Activated naive CD4-positive, alpha-beta T cell (primary cell): ENCODE measurements at places on chromosomes 13 and 19.

DNA sequence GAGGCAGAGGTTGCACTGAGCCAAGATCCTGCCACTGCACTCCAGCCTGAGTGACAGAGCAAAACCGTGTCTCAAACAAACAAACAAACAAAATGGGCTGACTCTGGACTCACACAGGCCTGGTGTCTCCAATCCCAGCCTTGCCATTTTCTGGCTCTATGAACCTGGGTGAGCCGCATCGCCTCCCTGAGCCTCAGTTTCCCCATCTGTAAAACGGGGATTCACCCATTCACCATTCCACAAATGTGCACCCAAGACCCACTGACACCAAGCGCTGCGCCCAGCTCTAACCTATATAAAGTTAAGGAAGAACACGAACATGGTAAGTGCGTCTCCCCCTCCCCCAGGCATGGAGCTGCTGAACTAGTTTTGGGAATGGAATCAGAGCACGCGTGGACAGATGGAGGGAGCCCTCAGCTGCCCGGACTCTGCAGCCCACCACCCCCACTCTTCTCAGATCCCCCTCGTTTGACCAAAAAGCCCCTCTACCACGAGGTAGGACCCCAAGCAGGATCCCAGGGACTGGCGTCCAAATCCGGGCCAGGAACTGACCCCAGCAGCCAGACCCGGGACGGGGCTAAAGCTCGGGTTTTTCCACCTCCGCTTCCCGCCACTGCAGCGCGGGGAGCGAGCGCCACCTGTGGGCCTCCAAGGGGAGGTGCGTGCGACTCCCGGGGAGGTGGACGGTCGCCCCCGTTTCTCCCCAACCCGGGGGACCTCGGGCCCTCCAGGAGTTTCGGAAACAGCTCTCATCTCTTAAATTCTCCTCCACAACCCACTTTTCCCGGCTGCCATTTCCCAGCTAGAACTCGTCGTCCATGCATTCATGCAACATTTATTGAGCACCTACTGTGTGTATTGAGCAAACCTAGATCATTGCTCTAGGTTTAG is 33.0 kb upstream of the ADGRE5 start:
- DNase-seq, result peak; percentile 49

- DNase-seq, result no peak
These were observed 5.1 kb downstream of the RGCC start for GRCh38 chr13:41462427-41462826.

GRCh38 chr13:40402931-40403431 is 263.5 kb downstream of the FOXO1 start:
- DNase-seq, result no peak

- no peak for DNase-seq
These were observed 285.6 kb downstream of the MTUS2 start for GRCh38 chr13:29105779-29106178.

DNA sequence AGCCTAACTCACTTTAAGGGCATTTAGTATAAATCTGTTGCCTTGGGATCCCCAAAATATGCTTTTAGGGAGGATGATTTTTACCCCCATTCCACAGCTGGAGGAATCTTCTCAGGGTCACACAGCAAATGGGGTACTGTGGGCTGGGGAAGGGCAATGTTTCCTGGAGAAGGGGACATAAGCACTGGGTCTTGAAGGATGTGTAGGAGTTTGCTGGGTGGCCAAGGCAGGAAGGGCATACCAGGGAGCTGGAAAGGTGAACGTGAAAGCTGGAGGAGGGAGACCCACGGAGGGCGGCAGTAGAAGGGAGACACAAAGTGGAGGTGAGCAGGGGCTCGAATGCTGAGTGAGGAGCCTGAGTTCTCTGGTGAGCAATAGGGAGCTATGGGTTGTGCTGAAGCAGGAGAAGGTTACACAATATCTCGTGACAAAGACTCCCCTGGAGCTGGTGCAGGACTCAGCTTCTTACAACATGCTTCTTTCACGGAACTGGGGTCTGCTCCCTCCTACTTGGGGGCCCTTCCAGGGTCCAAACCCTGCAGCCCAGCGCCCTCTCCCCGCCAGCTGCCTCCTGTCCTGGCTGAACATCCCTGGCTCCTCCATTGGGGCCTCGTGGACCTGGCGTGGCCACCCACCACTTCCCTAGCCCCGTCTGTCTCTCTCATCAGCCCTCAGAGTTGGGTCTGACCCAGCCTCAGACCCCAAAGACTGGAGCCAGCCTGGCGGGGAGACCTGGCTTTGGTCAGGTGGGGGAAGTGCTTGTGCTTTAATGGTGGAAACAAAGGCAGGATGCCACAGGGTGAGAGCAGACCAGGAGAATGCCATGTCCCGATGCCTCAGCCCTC is 11.1 kb downstream of the CILP2 start:
- no peak for DNase-seq

- DNase-seq, result no peak
These were observed 28.9 kb downstream of the SOX21 start for GRCh38 chr13:94683409-94683808.

DNA sequence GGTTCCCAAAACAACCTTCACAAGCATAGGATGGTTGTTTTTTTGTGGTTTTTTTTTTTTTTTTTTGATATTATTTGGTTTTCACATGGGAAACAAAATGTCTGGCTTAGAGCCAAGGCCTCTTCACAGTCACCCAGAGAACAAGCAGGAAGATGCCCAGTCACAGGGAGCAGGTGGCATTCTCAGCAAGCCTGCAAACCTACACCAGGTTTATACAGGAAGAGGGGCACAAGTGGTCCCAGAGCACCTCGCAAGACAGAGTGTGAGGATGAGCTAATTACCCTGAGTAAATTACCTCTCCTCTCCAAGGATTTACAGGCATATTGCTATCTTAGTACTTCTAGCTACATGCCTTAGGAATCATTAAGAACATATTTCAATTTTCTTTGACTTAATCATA is 1375.6 kb downstream of the EFNB2 start:
- no peak for DNase-seq

DNA sequence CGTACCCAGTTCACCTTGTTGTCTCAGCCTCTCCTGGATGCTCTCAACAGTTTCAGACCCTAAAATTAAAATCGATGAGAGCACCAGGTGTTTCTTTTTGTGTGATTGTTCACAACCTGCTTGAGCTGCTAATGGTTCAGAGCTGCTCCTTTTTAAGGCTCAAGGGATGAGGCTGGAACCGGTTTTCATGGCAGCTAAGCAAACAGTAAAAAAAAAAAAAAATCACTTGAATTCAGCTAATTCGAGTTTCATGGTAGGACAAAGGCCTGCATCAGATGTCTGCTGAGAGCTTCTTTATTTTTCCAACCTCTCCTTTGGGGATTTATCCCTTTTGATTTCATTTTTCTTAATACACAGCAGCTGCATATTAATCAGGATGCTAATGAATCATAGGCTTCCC is 6.5 kb downstream of the SYCE2 start:
- no peak for DNase-seq

DNA sequence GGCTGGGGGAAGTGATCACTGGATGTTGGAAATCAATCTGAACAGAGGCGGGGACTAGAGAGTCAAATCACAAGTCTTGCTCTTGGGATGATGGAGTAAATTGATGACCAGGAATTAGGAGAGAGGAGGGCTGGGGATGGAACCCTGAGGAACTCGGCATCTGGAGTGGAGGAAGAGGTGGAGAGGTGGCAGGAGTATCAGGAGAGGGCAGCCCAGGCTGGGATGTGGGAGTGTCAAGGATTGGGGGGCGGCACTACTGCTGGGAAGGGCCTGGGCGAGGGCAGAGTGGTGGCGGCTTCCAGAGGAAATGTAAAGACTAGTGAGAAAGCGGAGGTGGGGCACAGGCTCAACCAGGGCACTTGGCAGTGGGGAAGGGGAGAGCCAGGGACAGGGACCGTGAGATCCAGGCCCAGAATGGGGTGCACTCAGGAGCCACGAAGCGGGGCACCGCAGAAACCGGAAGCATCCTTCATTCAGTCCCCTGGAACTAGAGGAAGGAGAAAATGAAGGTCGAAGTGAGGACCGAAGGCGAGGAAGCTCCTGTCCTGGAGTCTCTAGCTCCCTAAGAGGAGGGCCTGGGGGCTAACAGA is 81.2 kb upstream of the GPR183 start:
- DNase-seq, result no peak

GRCh38 chr19:4338441-4339355 is at the start of gene STAP2:
Gene STAP2 (minus strand): TSS chr19:4338827. CDS start chr19:4338753, 74 bp downstream.
- no peak for DNase-seq

DNA sequence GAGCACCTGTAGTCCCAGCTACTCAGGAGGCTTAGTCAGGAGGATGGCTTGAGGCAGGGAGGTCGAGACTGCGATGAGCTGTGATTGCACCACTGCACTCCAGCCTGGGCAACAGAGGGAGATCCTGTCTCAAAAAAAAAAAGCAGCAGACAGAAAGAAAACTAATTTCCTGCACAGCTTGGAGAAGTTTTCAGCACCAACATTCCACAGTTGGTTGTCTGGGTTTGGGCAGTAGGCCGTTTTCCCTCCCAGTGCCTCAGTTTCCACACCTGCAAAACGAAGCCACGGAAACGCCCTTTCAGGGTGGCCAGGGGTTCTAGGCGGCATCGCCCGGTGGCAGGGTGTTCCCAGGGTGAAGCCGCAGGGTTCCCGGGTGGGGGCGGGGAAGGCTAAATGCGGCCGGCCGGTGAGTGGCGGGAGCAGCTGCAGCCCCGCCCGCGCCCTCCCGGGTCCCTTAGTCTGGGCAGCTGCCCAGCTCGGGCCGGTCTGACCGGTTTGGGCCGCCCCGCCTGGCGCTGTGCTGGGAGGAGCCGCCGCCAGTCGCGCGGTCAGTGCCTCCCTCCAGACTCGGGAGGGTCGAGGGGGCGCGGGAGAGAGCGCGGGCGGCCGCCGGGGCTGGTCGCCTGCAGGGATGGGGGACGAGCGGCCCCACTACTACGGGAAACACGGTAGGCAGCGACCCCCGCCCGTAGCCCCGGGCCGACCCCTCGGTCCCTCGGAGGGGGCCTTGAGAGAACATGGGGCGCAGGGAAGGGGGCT is at the start of gene SLC44A2:
SLC44A2 (plus strand) TSS at position 551 of the 759 bp plus-strand sequence; CDS start at position 632, 81 bp downstream.
- DNase-seq, result no peak

DNA sequence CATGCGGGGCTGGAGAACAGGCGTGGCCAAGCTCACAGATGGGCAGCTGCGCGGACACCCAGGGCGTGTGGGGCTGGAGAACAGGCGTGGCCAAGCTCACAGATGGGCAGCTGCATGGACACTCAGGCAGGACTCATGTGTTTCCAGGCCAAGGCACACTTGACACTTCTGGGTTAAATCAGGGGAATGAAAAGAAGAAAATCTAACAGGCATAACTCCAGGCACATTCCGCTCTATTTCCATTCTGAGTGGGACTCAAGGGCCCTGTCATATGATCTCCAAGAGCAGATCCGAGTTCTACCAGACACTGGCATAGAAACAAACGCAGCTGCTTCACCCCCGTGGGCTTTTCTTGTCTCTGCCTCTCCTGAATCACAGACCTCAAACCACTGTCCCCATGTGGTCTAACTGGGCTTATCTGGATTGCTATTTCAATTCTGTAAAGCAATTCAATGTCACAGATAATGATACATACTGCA is 17.4 kb upstream of the C13orf46 start:
- DNase-seq, result no peak

GRCh38 chr13:93976528-93976927 is 503.0 kb downstream of the DCT start:
- DNase-seq, result no peak

GRCh38 chr13:65034266-65034665 is 2195.9 kb downstream of the PCDH9 start:
- no peak for DNase-seq

DNA sequence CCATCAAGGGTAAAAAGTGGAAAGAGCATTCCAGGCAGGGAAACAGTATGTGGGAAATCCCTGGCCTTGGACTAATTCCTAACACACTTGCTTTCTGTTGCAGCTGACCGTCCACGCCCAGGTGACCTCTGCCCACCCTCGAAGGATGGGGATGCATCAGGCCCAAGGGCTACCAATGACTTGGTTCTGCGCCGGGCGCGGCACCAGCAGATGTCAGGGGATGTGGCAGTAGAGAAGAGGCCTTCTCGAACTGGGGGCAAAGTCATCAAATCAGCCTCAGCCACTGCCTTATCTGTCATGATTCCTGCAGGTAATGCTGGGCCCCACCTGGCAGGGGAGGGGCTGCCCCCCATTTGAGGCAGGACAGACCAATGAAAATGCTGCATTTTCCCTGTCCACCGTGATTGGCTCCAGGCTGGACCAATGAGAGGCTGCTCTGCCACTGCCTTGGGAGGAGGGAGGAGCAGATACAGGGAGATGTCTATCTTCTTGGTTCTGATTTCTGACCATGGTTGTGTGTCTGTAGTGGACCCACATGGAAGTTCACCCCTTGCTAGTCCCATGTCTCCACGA is 12.6 kb downstream of the DNASE2 start:
- DNase-seq, result no peak

GRCh38 chr13:37681281-37682032 is 82.9 kb upstream of the POSTN start:
- no peak for DNase-seq

DNA sequence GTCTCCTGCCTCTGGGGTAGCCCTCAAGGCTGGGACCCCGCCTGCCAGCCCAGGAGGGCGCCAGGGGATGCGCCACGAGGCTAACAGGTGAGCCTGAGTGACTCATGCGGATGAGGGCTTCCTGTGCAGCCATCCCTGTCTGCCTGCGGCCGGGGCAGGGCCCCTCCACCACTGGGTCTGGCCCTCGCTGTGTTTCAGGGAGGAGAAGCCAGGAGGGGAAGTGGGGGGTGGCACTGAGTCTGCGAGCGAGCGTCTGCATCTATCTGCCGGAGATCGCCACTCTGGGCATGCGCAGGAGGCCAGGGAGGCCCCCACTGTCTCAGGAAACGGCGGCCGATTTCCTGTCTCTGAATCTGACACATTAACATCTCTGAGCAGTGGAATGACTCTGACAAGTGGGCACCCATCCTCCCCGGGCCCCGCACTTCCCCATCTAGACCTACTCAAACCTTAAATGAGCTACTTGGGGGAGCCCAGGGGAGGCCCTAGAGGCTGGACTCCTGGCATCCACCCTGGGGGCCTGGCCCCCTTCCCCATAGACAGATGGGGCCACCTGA is 19.7 kb downstream of the RFX1 start:
- peak; percentile 97 for DNase-seq

GRCh38 chr13:79725841-79726240 is 244.9 kb downstream of the NDFIP2 start:
- no peak for DNase-seq

GRCh38 chr19:29860492-29860891 is 48.7 kb downstream of the CCNE1 start:
- DNase-seq, result no peak

DNA sequence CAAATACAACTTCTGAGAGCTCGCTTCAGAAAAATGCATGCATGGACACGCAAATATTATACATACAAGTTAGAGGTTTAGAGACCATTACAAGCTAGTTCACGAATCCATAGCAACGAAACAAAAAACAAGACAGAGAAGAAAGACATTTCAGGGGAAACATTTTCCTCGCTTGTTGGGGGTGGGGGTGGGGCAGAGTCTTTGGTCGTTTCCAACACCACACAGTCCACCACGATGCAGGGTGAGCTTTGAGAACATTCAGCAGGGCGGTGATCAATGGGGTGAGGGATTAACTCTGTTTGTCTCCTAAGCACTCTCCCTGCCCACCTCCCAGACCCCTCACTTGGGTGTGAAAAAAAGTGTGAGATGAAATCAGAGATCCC is 651 bp downstream of the OXGR1 start:
- DNase-seq, result no peak

- peak; percentile 24 for DNase-seq
These were observed 12.5 kb downstream of the FEM1A start for GRCh38 chr19:4803736-4804695.

- no peak for DNase-seq
These were observed 13.6 kb downstream of the ACP4 start for GRCh38 chr19:50803633-50804419.

- no peak for DNase-seq
These were observed 55.1 kb downstream of the KLF2 start for GRCh38 chr19:16379521-16380313.
